Smooth muscle cell of the coronary artery (primary cell): ENCODE measurements at places on chromosomes 7 and 10. TPM values are rescaled to one million over a fixed set of nuclear protein-coding genes. Genes with fewer than 3 reads are reported as not detected.

Gene CDH23
- total RNA-seq, result 0.08 and 5.4 TPM in 2 replicates

Gene DNAAF5
- total RNA-seq, result 9.2 and 9.8 TPM in 2 replicates

Gene TET1
- total RNA-seq, result 0.82 and 1.4 TPM in 2 replicates

Gene SPAM1
- not detected in 2 replicates for total RNA-seq

Gene OR2A14
- not detected in 2 replicates for total RNA-seq

Gene ZWINT
- total RNA-seq, result 2.3 and 16.1 TPM in 2 replicates

Gene ZNF365
- 0.70 and 13.0 TPM in 2 replicates for total RNA-seq

Gene CC2D2B
- under 0.01 TPM in 1 of 2 replicates, not detected in the other for total RNA-seq

Gene GIMAP2
- 0.60 and 4.7 TPM in 2 replicates for total RNA-seq
